Activated CD8-positive, alpha-beta T cell treated with anti-CD3 and anti-CD28 coated beads, Interleukin-2, amount 10 ng/mL, durations not matched to agents 7 days and 5 days (primary cell): ENCODE measurements at places on chromosomes 1 and 21.

GRCh38 chr1:181364801-181365200, 118.5 kb upstream of the CACNA1E start:
- no peak for DNase-seq

DNA sequence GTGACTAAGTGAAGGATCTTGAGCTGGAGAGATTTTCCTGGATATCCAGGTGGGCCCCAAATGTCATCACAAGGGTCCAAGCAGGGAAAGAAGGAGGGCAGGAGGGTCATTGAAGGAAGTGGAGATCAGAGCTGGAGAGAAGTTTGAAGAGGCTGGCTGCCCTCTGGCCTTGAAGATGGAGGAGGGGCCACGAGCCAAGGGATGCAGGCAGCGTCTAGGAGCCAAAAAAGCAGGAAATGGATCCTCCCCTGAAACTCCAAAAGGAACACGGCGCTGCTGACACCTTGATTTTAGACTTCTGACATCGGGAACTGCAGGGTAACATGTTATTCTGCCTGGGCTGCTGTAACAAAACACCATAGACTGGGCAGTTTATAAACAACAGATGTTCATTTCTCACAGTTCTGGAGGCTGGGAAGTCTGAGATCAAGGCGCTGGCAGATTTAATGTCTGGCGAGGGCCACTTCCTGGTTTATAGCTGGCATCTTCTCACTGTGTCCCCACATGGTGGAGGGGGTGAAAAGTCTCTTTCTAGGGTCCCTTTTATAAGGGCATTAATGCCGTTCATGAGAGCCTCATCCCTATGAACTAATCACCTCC, 28.8 kb upstream of the ZBTB21 start:
- no peak for DNase-seq

GRCh38 chr1:116232989-116233514, 121.9 kb downstream of the MAB21L3 start:
- peak; percentile 28 for DNase-seq

DNA sequence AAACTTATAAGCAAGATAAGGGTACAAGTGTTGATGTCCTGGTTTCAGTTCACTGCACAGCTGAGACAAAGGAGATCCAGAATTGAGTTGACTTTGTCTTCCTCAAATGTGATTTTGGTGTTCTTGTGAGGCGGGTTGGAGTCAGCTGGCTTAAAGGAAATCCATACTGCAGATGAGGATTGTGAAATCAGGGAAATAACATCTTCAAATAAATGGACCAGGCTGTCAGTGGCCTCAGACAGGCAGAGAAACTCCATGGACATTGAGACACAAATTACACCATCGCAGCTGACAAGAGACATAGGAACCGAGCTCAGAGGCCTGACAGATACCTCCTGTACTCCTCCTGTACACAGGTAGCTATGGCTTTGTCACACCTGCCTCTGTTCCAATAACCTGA, 27.0 kb upstream of the REG4 start:
- DNase-seq: no peak

DNA sequence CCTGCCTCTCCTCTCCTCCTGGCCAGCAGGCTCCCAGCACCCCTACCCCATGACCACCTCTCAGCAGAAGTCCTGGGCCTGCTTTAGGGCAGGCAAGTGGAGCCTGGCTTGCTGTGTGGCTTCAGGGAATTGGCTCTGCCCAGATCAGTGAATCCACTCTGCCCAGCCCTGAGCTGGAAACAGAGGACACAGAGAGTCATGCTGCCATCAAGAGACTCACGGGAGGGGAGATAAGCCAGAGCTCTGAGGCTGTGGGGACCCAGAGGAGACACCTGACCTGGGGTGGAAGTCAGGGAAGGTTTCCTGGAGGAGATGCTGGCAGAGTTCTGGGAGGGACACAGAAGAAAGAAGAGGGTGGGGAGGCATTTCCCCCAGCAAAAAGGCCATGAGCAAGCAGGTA, 54.2 kb downstream of the GLIS1 start:
- no peak for DNase-seq

DNA sequence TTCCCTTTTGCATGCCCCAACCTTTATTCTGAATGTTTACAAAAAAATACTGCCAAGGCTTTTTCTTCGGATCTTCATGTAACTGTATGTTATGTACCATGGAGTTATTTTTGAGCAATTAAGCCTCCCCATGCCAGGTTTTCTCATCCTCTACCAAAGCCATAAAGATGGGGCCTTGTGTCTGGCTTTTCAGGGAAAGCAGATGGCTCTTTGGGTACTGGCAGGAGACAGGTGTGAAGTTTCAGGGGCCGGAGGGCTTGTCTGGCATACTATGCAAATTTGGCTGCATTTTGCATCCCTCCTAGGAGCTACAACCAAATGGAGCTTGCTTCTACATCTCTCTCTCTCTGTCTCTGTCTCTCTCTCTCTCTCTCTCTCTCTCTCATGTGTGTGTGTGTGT, 28.1 kb upstream of the PLXNA2 start:
- DNase-seq: no peak

GRCh38 chr1:151418081-151418480, 18.7 kb downstream of the PSMB4 start:
- DNase-seq: no peak

DNA sequence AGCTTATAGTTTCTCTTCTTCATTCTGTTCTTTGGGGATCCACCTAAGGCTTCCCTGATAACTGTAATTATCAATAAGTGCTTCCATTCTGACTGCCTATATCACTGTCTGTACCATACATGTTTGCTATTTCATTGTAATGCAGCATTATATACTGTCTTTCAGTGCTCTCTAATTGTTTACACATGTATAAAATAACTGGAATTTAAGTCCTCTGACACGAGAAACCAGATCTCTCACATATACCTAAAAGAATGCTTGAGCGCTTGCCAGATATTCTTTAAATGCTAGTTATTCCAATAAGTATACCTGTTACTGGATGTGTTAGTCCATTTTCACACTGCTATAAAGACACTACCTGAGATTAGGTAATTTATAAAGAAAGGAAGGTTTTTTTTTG, 34.7 kb downstream of the CELF3 start:
- DNase-seq: no peak

GRCh38 chr1:117179471-117179870, 31.3 kb downstream of the VTCN1 start:
- no peak for DNase-seq

DNA sequence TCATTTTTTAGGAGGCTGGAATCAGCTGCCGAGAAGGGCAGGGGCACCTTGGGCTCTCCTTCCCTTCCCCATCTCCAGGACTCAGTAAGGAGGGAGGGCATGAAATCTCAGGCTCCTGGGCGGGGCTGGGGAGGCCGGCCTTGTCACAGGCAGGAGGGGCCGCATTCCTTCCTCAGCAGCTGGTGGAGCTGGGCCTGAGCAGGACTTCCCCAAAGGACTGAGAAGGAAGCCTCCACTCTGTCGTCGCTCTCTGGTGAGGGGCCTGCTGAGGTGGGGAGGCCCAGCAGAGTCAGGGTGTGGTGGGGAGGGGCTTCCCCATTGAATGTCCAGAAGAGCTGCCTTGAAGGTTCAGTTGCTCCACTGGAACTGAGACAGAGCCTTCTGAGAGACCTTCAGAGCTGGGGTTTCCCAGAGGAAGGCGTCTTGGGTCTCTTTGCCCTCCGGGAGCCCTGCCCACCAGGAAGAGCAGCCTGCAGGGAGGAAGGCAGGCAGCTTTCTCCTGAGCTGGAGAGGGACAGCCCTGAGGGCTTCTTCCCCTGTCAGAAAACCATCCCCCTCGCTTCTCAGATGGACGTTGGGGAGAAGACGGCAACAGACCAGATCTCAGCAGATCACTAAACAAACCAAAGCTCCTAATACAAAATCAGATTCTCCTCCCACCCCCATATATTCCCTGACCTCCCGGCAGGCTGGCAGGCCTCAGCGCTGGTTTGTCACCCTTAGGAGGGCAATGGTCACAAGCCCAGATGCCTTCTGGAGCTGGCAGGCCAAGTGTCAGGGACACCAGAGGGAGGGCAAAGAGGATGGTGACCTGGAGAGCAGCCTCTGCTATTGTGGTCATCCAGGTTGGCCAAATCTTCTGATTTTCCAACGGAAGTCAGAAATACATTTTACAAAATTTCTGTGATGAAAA, 10.7 kb downstream of the KCNA10 start:
- DNase-seq: no peak

DNA sequence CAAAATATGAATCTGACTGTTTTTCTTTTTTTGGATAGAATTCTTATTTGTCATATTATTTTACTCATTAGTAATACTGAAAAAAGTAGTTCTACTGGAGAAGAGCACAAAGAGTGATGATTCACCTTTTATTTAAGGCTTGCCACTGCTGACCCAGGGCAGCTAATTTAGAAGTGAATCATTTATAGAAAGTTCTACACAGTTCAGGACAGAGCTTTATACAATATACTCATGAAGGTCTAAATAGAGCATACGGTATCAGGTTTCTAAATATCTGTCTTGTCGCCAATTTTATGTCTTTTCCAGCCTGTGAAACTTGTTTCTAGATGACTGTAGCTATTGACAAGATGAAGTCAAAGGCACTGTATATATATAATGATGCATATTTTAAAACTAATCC, 25.0 kb downstream of the GIPC2 start:
- no peak for DNase-seq

DNA sequence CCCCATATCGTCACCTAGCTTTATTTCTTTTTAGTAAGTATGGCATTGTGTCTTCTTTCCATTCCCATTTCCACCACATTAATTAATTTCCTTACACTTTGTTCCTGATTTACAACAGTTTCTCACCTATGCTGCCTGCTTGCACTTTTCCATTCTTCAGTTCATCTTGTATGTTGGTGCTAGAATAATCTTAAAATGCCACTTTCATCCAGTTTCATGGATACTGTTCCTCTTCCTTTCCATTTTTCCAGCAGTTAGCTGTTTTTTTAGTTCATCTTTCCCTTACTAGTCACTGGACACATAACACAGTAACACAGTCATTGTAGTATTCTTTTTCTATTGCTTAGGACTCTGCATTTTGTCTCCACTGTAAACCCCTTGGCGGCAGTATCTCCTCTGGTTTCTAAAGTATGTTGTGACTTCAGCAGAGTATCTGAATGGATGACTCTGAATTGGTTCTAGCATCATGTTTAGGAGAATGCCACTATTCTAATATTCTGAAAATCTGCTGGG, 2.1 kb downstream of the CDC7 start:
- DNase-seq: no peak

DNA sequence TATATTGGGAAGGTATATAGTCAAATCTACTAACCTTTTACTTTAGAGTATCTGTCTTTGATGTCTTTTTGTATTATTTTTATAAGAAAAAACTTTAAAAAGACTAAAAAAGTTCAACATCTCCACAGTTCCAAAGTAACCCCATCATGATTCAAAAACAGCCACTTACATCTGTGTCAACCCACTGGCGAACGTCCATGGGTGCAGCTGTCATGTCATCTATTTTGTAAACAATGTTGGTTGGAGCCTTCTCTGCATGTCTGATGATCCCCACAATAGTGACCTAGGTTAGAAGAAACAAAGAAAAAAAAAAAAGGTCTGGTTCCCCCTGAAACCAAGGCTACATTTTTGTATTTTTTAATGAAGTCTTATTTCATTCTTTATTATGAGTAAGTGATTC, 28.0 kb upstream of the SMPDL3B start:
- DNase-seq: no peak

GRCh38 chr1:186139115-186139514, 235.9 kb downstream of the TPR start:
- no peak for DNase-seq

- no peak for DNase-seq
Observed at GRCh38 chr1:115222616-115223402, 115.2 kb downstream of the NGF start.

DNA sequence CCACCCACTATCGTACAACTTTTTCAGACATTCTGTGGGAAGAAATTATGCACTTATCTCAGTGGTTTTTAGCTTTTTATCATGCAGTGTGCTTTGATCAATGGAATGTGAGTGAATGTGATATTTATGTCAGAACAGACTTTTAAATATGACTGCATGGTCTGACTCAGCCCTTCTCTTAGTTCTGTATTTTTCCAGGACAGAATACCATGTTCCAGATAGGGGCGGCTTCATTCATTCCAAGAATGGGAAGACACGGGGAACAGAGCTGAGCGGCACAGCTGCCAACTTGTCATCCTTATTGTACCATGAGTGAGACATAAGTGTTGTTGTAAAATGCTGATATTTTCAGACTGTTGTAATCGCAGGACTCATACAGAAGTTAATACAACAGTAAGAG, 214.6 kb upstream of the NCAM2 start:
- DNase-seq: no peak

DNA sequence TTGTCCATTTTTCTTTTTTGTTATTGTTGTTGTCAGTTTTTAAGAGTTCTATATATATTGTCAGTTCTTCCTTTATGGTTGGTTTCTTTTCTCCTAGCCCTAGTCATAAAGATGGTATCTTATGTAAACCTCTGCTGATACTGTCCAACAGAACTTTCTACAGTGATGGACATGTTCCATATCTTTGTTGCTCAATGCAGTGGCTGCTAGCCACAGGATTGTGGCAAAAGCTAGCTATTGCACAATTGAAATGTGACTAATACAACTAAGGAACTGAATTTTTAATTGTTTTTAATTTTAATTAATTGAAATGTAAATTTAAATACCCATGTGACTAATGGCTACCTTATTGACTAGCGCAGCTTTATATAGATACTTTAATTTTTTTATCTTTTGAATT, 411.8 kb upstream of the PTBP2 start:
- DNase-seq: no peak
